ENCODE measurements at places on chromosomes 11 and 22. TPM values are rescaled to one million over a fixed set of nuclear protein-coding genes. Genes with fewer than 3 reads are reported as not detected.

DNA sequence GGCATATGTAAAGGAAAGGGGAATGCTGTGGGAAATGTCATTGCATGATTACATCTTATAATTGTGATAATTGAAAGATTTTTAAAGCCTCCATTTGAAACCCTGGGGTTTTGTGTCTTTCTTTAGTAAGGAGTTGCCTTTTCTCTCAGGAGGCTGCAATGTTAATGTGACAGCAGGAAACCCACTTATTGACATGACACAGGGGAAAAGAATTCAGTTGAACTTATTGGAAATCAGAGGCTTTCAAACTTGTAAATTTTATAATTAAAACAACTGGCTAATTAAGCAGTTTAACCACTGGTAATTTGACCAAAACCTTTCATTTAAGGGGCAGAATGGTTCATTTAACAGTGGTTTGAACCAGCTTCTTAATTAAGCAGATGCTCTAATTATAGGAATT lies 31.2 kb downstream of the MRPL48 start:
- no peaks in the 10 kb centered on the region for H3K4me1 ChIP-seq
- H3K27me3 ChIP-seq = no peaks in the 10 kb centered on the region
- no peak overlapping the region for H3K27ac ChIP-seq

DNA sequence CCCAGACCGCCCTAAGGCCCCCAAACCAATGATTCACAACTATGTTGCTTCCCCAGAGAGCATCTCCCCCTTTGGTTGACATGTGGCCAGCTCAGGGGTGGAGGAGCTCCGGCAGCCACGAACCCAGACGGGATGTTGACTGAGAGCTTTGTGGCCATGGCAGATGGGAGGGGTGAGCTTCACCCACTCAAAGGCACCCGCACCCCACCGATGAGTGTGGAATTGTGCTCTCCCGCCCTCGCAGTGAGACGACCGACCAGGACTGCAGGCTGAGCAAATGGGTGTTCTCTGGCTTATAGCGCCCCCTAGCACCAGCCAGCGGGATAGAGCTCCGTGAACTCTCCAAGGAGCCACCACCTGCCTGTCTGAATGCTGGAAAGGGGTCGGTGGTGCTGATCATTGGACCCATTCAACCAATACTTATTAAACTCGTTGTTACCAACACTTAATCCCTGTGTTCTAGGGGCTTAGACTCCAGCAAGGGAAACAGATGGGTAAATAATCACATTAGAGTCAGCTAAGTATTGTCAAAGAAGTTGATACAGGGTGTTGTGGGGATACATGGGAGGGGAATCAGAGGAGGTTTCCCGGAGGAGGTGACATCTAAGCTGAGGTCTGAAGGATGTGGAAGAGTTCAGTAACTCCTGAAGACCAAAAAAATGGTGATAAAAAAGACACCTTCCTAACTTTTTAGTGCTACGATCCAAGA lies 4.5 kb upstream of the TIMP3 start:
- peaks cover 14% of the 10 kb centered on the region for H3K4me1 ChIP-seq
- peak; percentile 85 for DNase-seq
- no peak overlapping the region for H3K27ac ChIP-seq

DNA sequence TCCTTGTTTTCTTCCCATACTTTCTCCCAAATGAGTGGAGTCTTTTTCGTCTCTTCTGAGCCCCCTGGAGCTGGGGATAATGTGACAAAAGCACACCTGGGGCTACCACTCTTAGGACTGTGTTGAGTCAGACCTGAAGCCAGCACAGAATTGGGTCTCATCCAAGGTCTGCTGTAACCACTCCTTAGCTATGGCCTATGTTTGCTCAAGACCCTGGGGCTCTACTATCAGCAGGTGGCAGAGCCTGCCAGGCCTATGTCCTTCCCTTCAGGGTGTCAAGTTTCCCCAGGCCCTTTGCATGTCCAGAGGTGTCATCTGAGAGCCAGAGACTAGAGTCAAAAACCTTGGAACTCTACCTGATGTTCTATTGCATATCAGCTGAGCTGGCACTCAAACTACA lies 335.7 kb downstream of the DDX10 start:
- no peaks in the 10 kb centered on the region for H3K4me1 ChIP-seq
- H3K4me3 ChIP-seq = no peak overlapping the region
- DNase-seq = no peak
- no peak overlapping the region for H3K27ac ChIP-seq

DNA sequence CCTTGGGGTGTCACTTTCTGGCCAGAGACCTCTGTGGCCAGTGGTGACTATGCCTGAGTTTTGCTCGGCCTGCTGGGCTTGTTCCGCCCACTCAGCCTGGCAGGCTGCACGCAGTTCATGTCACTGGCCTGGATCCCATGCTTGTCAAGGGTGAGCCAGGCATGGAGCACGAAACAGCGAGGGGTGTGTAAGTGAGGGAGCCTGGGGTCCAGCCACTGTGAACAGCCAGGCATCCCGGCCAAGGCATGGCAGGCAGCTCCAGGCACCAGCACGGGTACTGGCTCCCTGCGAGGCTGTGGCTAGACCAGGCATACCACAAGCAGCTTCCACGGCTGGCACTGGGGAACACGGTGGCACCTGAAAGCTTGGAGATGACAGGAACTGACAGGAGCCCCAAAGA lies 214.3 kb downstream of the LRRC4C start:
- no peak overlapping the region for H3K4me3 ChIP-seq
- no peak overlapping the region for H3K27ac ChIP-seq
- DNase-seq = no peak
- no peaks in the 10 kb centered on the region for H3K27me3 ChIP-seq

DNA sequence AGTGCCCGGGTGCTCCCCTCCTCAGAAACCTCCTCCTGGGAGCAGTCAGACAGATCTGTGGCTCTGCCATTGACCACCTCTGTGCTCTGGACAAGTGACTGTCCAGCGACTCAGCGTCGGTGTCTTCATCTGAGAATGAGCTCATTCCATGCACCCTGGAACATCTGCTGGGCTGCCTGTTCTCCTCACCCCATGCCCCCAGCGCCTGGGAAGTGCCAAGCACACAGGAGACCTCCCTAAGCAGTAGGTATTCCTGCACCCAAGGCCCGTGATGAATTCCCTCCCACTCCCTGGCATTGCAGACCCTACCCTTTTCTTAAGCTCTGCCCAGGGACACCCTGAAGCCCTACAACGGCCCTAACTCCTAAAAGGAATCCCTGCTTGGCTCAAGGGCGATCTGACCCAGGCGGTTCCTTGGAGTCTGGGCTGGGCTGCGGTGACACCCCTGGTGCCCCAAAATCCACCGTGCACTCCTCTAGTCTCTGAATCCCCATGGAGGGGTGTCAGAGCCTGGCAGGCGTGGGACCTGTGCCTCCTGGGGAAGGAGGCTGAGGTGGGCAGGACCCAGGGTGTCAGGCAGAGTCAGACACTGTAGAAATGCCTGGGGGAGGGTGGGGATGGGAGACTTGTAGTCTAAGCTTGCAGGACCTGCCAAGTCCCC lies 92.0 kb downstream of the CEP164 start:
- H3K27ac ChIP-seq = peak overlapping the region; percentile 83
- H3K27me3 ChIP-seq = no peaks in the 10 kb centered on the region
- no peak for DNase-seq
- H3K4me3 ChIP-seq = no peak overlapping the region
- H3K36me3 ChIP-seq = no peaks in the 10 kb centered on the region

GRCh38 chr11:102407901-102408300 lies 44.7 kb downstream of the TMEM123 start:
- H3K27me3 ChIP-seq = no peaks in the 10 kb centered on the region
- no peaks in the 10 kb centered on the region for H3K36me3 ChIP-seq

DNA sequence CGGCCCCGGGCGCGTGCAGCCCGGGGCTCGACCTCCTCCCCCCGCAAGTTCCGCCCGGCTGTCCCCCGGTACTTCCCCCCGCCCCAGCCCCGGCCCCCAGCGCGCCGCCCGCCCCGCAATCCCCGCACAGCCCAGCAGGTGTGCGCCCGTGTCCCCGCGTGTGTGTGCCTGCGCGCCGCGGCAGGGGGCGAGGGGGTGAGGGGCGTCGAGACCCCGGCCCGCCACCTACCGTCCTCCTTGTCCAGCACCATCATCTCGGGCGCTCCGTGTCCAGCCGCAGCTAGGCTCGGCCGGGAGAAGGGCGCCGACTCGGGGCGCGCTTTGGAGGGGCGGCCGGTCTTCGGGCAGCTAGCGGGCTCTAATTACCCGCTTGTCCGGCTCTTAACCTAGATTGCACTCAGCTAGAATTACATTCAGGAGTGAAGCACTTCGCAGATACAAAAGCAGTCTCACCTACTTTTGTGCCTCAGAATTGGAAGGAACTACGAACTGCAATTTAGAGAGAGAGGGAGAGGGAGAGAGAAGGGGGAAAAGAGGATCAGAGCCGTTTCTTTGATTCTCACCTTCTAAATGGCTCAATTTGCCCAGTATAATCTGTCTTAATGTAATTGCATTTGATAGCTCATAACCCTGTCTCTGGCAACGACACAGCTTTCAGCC lies 439 bp downstream of the LMO1 start:
- H3K4me1 ChIP-seq = peaks cover 5% of the 10 kb centered on the region
- DNase-seq = no peak
- H3K27ac ChIP-seq = no peak overlapping the region
- H3K36me3 ChIP-seq = no peaks in the 10 kb centered on the region
- H3K4me3 ChIP-seq = peak overlapping the region; percentile 16
- H3K27me3 ChIP-seq = peaks cover 78% of the 10 kb centered on the region

GRCh38 chr22:40118979-40119378 lies 58.7 kb upstream of the TNRC6B start:
- H3K4me1 ChIP-seq = no peaks in the 10 kb centered on the region
- H3K27ac ChIP-seq = no peak overlapping the region
- no peaks in the 10 kb centered on the region for H3K36me3 ChIP-seq
- DNase-seq = no peak

GRCh38 chr11:89175796-89176195 lies 1.9 kb upstream of the TYR start:
- H3K27ac ChIP-seq = no peak overlapping the region
- no peaks in the 10 kb centered on the region for H3K36me3 ChIP-seq
- no peak for DNase-seq
- no peaks in the 10 kb centered on the region for H3K4me1 ChIP-seq
- H3K27me3 ChIP-seq = no peaks in the 10 kb centered on the region

- H3K27me3 ChIP-seq = no peaks in the 10 kb centered on the region
- peaks cover 8% of the 10 kb centered on the region for H3K4me1 ChIP-seq
- no peak overlapping the region for H3K27ac ChIP-seq
- no peak overlapping the region for H3K4me3 ChIP-seq
- no peaks in the 10 kb centered on the region for H3K36me3 ChIP-seq
These were observed 5.1 kb upstream of the TIRAP start for GRCh38 chr11:126277780-126278179.

GRCh38 chr22:45316796-45317526 lies 7.2 kb downstream of the FAM118A start:
- DNase-seq = no peak
- no peaks in the 10 kb centered on the region for H3K36me3 ChIP-seq
- H3K4me3 ChIP-seq = no peak overlapping the region
- H3K27me3 ChIP-seq = no peaks in the 10 kb centered on the region
- peaks cover 48% of the 10 kb centered on the region for H3K4me1 ChIP-seq
- H3K27ac ChIP-seq = peak overlapping the region; percentile 89

DNA sequence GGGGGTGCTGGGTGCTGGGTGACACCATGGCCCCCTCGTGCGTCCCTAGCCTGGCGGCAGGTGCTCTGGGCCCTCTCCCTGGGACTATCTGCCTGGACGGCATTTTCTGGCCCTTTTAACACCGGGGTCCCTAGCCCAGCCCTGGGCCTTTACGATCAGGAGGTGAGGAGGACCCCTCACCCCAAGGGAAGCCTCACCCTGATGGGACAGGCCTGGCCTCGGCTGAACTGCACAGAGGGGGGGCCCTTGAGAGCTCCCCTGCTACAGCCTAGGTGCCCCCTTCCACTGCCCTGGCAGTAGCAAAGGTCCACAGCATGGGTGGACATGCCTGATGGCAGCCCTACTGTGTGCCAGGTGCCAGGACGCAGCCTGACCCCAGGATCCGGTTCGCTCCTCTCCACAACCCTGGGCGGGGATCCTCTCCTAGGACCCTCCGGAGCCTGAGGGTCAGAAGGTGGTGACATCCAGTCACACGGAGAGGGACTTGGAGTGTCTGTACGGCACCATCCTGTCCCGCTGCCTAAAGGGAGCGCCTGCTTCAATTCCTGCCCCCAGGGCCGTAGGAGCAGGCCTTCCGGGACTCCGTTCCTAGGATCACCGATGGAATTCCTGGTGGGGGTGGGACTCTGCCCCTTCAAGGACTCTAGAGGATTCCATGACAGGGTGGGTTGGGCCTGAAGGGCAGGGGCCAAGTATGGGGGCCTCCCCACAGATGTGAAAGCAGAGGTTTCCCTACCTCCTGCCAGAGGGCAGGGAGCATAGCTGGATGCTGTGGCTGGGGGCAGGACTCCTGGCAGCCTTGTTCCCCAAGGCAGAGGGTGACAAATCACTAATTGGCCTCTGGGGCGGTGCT lies 33.0 kb upstream of the TH start:
- H3K27me3 ChIP-seq = no peaks in the 10 kb centered on the region
- H3K4me1 ChIP-seq = peaks cover 13% of the 10 kb centered on the region
- H3K36me3 ChIP-seq = no peaks in the 10 kb centered on the region
- no peak for DNase-seq
- no peak overlapping the region for H3K27ac ChIP-seq

The PARVB gene
- 13.9 TPM for polyA plus RNA-seq

The SYT8 gene
- 42.1 TPM for polyA plus RNA-seq

The RFPL1 gene
- not detected for polyA plus RNA-seq

The CFAP300 gene
- 2.7 TPM for polyA plus RNA-seq

The HIKESHI gene
- 61.9 TPM for polyA plus RNA-seq

The C11orf86 gene
- polyA plus RNA-seq = 0.34 TPM

The TOP3B gene
- polyA plus RNA-seq = 30.8 TPM

The ELF5 gene
- polyA plus RNA-seq = 1.0 TPM

The SCGB1A1 gene
- polyA plus RNA-seq = not detected

The PGR gene
- polyA plus RNA-seq = 0.39 TPM

The CD44 gene
- 13.7 TPM for polyA plus RNA-seq
